ENCODE measurements at places on chromosomes 2 and 18.

GRCh38 chr2:47984041-47984440, 77.7 kb upstream of the FBXO11 start:
- no peak for DNase-seq

GRCh38 chr2:127419448-127420038, 1.3 kb downstream of the PROC start:
- no peak for DNase-seq

DNA sequence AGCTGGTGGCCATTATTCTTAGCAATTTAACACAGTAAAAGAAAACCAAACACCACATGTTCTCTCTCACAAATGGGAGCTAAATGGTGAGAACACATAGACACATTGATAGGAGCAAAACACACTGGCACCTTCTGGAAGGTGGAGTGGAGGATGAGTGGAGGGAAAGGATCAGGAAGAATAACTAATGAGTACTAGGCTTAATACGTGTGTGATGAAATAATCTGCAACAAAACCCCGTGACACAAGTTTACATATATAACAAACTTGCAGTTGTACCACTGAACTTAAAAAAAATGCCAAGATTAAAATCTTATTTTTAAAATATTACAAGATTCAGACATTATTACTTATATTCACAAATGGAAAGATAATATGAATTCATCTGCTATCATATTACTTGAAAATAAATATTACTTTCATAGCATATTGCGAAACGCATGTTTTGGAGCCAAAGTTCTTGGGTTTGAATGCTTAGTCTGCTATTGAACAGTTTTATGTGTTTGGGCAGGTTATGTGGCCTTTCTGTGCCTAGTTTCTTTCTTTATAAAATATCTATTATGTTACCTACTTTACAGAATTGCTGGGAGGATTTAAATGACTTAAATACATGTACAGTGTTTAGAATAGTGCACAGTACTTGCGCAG, 20.5 kb downstream of the ANKRD62 start:
- DNase-seq, result no peak

DNA sequence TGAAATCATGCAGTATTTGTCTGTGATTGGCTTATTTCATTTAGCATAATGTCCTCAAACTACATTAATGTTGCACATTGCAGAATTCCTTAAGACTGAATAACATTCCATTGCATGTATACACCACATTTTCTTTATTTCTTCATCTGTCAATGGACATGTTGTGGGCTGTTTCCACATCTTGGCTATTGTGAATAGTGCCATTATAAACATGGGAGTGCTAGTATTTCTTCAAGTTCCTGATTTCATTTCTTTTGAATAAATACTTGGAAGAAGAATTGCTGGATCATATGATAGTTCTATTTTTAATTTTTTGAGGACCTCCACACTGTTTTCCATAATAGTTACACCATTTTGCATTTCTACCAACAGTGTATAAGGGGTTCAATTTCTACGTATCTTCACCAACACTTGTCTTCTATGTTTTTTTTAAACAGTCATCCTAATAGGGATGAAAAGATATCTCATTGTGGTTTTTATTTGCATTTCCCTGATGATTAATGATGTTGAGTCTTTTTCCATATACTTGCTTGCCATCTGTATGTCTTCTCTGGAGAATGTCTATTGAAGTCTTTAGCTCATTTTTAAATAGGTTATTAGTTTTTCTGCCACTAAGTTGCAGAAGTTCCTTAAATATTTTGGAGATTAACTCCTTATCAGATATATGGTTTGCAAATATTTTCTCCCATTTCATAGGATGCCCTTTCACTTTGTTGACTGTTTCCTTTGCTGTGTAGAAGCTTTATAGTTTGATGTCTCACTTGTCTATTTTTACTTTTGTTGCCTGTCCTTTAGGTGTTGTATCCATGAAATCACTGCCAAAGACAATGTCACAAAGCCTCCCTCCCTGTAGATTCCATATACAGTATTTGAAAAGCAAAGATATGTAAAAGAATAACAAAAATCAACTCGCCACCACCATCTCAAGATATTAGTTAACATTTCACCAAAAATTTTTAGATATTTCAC, 14.6 kb downstream of the FBXO11 start:
- DNase-seq, result no peak

- DNase-seq, result no peak
Measured at GRCh38 chr2:68463287-68463877, 3.7 kb downstream of the FBXO48 start.

GRCh38 chr2:34849827-34850226, 1250.7 kb upstream of the FAM98A start:
- DNase-seq, result no peak

DNA sequence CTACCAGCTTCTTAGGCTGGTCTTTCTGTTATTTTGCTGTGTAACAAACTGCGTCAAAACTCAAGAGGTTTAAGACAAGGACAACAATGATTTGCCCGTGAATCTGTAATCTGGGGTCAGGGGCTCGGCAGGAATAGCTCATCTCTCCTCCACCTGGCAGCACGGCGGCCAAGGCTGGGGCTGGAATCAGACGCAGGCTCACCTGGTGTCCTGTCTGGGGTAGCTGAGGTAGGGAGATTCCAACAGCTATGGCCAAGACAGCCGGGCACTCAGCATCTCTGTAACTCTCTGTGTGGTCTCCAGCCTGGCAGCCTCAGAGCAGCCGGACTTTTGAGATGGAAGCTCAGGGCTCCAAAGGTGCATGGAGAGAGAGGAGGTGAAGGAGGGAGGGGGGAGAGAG, 42.3 kb downstream of the DNER start:
- DNase-seq, result no peak

DNA sequence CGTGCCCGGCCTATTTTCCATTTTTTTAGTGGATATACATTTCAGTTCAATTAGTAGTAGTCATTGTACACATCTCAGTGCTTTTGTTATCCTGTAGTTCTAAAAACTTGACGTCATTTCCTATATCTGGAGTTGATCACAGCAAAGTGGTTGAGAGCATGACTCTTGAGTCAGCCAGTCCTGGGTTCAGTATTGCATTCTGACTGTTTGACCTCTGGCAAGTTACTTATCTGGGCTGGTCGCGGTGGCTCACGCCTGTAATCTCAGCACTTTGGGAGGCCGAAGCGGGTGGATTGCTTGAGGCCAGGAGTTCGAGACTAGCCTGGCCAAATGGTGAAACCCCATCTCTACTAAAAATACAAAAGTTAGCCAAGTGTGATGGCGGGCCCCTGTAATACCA, 50.4 kb upstream of the PPM1B start:
- DNase-seq, result no peak

DNA sequence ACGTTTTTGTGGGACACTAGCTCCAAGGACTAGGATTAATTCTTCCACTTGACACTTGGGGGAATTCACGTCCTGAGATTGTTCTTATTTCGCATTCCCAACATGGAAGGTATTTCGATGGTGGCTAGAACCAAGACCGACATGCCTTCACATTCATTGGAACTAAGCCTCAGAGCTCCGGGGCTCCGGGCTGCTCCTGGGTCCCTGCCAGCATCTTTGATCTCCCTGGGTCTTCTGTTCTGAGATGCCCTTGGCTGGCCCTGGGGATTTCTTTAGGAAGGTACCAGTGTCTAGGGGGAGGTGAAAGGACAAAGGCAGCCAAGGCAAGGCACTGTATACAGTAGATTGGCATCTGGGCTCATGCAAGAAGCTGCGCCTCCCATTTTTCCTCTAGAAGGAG, 76.8 kb downstream of the DYSF start:
- no peak for DNase-seq

DNA sequence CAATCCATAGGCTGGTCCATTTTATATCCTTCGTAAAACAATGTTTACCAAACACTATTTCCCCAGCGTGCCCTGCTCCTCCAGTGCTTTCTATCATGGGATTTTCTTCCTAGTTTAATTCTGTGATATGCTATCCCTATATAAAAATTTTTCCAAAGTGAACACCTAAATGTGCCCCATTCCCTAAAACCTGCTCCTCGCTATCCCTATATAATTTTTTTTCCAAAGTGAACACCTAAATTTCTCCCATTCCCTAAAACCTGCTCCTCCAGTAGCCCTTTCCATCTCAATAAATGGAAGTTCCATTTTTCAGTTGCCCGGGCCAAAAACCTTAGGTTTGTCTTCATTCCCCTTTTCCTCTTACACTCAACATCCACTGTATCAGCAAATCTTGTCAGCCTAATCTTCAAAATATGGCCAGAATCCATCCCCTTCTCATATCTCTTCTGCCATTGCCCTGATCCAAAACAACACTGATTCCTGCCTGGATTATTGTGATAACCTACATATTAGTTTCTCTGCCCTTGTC, 26.1 kb downstream of the APOB start:
- no peak for DNase-seq

- DNase-seq, result no peak
Measured at GRCh38 chr2:48525269-48525943, 4.5 kb upstream of the STON1 start.

GRCh38 chr2:221527776-221528309, 44.3 kb downstream of the EPHA4 start:
- DNase-seq, result no peak

DNA sequence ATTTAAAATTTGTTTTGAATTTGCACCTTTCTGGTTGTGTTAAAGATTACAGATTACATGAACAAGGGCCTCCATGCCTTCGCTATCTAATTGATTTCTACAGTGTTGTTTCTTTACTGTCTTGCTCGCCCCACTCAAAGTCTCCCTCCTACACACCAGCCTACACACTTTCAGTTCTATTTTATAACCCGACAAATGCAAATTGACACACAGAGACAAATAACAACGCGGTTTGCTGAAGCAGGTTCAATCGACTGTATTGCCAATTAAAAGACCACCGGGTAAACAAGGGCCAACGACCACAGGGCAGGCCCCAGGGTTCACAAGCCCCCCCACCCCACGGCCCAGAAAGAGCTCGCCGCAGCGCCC, 869 bp downstream of the STARD7 start:
- no peak for DNase-seq

GRCh38 chr18:47912794-47913585, 17.5 kb downstream of the SMAD2 start:
- no peak for DNase-seq

DNA sequence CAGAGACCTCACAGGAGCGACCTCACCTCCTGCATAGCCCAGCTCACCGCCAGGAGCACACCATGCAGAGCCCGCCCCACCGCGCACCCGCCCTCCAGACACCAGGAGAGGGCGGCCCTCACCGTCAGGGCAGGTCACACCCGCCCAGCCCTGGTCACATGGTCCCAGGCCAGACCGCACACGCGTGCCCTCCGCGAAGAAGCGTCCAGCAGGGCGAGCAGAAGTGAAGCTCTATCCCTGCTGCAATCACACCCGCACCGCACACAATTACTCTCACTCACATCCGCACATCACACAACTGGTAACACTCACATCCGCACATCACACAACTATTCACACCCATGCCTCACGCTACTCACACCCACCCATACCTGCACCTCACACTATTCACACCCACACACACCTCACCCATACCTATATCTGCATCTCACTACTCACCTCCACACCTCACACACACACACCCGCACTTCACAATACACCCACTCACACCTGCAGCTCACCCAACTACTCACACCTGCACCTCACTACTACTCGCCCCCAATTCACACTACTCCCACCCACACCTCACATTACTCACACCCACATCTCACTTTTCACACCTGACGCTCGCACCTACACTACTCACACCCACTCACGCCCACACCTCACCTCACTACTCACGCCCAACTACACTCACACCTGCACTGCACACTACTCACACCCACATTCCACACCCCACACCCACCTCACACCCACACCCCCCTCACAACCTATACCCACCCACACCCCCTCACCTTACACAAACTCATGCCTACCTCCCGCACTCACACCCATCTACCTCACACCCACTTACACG, 242.0 kb downstream of the HDAC4 start:
- no peak for DNase-seq

DNA sequence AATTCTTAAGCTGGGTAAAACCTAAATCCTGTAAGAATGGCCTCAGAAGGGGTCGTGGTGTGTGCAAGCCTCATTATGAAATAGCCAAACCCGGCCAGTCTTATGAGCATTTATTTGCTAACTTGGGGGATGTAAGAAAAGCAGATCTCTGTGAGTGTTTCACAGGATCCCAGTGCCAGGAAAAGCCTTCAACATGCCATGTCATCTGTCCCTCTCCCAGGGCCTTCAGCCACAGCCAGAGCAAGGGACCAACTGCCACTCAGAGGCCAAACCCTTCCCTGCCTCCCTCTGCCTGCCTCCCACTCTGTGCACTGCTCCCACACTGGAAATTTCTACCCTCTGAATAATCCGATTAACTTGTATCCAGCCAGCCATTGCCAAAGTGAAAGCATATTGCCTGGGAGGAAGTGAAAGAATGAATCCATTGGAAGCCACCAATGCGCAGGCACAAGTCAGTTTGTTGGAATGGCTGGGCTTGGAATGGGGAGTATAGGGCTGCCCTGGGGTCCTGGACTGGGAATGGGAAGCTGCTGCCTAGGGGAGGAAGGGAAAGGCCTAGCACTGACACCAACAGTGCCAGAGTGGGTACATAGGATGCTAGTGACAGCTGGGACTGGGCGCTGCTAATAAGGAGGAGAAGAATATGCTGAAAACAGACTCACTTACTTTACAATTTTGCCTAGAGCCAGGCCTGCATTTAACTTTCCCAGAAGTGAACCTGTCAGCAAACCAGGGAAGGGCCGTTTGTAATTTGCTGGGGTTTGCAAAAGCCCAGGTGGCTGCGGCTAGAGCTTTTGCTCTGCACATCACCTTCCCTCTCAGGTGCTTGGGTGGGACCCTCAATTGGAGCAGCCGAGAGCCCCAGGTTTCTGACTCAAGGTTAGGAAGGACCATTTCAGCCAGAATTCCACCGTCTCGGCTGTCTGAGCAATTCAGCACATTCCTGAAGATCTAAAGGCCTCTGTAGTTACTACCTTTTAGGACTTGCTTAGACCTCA, 146.6 kb upstream of the NCK2 start:
- DNase-seq, result no peak

- DNase-seq, result no peak
Measured at GRCh38 chr2:191187105-191187829, 36.5 kb upstream of the STAT4 start.

DNA sequence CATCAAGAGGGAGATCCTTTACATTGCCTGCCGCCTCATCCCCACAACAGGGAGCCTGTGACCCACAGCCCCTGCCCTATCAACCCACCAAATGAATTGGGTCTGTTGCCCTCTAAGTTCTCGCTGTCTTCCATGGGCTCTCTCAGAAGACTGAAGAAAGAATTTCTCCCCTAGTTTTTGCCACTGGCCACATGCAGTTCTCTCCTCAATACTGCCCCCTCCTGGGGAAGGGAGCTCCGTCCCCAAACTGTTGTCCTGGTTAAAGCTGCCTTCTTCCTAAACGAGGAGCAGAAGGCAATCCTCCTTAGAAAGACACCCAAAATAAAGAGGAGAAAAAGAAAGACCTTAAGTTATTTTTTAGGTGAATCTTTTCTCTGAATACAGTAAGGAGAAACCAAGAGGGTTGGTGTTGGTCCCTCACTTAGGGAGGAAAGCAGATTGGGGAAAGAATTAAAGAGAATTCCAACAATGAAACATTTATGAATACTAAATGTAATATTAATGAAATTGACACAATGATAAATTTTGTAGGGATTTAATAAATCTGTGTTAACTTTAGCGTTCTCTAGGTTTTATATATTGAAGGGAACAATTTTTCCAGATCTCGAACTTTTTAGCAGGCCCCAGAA, 31.1 kb upstream of the SATB2 start:
- DNase-seq, result no peak

Measured in Panc1 (cell line).